ENCODE measurements at places on chromosomes 11 and 22.

GRCh38 chr11:74024261-74025029 is 15.6 kb upstream of the UCP3 start:
- no peak for DNase-seq

GRCh38 chr22:40335358-40335757 is 10.9 kb upstream of the ADSL start:
- no peak for DNase-seq

DNA sequence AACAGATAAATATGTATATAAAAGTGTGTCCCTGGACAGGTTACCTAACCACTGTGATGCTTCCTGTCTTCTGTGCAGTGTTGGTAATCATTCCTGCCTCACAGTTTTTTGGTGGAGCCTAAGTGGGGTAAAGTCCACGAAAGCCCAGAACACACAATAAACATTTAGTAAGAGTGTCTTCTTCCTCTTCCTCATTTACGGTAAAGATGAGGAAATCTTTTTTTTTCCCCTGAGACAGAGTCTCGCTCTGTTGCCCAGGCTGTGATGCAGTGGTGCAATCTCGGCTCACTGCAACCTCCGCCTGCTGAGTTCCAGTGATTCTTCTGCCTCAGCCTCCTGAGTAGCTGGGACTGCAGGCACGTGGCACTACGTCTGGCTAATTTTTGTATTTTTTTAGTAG is 117.1 kb downstream of the LDLRAD3 start:
- DNase-seq = no peak

- DNase-seq = no peak
Measured at GRCh38 chr22:36684841-36685240, 18.7 kb downstream of the CACNG2 start.

GRCh38 chr11:67600324-67601029 is 6.3 kb upstream of the NDUFV1 start:
- DNase-seq = no peak

DNA sequence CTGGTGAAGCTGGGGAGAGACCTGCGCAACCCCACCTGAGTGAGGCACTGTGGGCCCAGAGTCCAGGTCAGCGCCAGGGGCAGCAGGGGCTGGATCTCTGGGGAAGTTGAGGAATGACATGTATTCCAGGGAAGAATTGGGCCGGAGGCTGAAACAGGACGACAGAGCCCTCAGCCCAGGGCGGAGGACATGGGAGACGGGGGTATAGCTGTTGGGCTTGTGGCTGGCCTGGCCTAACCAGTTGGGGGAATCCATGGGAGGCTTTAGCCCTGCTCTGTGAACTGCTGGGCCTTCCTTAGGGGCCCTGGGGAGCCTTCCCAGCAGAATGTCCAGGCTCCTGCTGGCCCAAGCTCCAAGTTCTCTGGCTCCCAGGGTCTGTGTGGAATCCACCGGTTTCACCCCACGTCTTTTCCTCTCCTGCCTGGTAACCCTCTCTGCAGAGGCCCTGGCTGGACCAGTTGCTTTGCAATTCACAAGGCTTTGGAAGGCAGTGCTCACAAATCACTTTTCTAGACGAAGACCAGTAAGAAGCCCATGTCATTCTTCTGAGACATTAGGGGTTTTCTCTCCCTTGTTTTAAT is 50.4 kb upstream of the KCNQ1OT1 start:
- DNase-seq = no peak

DNA sequence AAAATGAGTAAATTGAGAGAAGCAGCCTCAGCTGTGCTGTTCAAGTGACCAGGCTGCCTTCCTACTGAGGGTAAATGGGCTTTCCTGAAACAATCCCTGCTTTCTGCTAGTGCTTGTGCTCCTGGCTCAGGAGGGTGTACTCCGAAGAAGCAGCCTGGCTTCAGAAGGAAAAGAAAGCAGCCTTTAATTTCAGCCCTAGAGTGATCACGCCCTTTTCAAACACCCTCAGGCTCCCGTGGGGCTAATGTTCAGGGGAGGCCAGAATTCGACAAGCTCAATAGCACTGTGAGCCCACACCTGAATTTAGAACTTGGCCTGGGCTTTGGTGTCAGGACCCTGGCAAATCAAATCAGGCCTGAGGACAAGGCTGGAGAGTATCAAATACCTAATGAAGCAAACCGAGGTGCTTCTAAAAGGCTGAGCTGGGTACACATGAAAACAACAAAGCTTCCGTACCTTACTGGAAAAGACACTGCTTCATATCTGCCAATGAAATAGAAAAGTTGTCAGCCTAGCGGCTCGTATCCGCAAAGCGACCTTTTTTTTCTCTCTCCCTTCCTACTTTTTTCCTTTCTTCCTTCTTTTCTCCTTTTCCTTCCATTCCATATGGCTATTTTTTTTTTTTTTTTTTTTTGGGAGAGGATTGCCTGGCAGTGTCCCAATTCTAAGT is 387.8 kb downstream of the SOX6 start:
- DNase-seq = no peak

DNA sequence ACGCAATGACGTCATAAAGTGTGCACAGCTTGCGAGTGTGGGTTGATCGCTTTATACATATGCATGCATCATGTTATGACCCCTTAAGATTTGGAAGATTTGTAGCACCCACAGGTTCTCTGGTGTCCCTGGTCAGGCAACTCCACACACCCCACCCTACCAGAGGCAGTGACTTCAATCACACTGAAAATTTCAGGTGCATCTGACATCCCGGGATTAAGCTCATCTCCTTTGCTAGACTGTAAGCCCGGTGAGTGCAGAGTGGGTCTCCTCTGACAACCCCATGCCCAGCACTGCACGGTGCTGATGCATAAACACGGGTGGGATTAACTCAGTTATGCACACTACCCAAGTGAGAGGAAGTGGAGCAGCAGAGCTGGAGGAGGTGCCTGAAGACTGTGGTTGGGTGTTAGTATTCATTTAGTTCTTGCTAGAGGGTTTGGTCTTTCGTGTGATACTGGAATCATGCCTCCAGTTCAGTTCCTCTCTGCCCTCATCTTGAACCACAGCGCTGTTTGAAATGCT is 6.5 kb downstream of the ARSA start:
- no peak for DNase-seq

- DNase-seq = no peak
Measured at GRCh38 chr11:19437760-19438159, 197.0 kb upstream of the E2F8 start.

DNA sequence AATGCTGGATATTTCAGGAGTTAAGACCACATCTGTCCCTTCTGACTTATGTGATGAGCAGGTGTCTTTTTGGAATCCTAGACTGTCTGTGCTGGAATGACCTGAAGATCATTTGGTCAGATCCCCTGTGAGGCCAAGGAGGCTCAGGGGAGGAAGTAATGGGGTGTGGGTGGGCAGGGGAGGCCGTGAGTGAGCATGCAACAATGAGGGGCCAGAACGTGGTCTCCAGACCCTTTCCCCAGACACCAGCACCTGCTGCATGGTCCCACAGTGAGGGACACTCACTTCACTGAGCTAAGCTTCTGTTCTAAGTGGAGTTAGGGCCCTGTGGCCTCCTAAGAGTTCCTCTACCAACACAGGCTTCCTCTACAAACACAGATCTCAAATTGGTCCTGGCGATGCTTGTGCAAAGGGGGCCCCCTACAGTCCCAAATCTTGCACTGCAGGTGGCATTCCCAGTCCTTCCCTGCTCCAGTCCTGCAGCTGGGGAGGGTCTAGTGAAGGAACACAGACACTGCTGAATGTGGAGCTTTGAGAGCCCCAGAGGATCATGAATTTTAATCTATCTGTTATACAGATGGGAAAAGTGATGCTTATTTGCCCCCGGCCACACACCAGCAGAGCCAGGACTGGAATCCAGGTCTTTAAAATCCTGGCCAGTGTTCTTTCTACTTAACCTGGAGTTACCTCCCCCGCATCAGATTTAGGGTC is 7.4 kb downstream of the USP2 start:
- DNase-seq = no peak

DNA sequence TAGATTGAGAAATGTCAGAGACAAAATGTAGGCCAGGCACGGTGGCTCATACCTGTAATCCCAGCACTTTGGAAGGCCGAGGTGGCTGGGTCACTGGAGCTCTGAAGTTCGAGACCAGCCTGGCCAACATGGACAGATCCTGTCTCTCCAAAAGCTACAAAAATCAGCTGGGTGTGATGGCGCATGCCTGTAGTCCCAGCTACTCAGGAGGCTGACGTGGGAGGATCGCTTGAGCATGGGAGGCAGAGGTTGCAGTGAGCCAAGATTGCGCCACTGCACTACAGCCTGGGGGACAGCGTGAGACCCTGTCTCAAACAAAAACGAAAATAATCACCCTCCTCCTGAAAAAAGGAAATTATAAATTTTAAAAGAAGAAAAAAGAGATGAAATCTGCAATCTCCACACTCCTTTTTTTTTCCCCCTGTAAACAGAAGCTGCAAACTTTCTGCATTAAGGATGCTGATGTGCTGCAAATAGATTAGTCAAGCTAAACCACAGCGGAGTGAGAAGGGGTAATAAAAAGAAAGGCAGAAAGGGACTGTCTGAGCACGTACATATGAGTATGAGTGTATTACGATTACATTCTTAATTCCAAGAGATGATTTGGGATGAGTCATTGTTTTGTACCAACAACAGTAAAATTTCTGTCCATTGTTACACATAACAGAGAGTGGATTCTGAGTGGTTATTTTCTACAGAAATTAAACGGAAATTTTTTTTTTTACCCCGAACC is 87.3 kb downstream of the SIK3 start:
- DNase-seq = no peak

DNA sequence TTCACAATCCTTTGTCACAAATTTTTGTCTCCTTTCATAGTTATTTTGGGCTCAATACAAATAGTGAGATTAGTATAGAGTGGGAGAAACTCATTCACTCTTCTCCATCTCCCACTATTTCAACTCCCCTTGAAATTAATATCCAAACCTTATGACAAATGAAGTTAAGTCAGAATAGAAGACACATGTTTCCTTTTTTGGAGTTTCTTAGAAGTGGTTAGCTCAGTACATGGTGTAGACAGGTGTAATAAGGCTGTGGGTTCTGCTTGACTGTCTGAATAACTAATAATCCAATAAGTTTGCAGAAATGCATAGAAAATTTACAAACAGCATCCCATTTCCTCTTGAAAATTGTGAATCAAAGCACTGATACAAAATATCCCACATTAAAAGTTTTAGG is 10.8 kb upstream of the HSPA8 start:
- DNase-seq = no peak

DNA sequence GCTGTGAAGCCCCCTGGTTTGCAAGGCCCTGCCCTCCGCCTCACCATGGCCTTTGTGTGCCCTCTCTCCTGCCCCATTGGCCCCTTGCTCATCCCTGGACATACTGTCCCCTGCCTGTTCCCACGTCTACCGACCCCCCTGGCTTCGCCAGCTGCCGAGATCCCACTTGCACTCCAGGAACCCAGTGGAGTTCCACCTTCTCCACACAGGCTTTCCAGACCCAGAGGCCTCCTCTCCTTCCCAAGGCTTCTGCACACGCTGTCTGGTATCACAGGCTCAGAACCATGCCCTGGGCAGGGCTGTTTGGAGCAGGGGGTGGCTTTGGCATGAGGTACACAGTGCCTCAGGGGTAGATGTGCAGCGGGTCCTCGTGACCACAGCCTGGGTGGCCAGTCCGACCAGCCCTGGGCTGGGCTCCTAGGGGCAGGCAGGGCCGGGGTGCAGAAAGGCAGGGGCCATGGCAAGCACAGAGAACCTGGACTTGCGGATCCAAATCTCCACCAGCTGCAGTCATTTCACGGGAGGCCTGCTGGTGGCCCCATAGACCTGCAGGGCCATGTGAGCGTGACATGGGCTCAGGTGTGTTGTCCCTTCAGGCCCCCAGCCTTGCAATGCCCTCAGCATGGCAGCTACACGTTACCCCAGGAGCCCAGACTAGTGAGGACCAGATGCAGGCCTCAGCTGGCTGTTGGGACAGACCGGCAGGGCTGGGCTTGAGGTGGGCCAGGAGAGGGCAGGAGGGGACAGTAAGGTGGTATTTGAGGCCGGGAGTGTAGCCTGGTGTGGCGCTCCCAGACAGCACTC is 9.5 kb downstream of the GRK2 start:
- DNase-seq = no peak

DNA sequence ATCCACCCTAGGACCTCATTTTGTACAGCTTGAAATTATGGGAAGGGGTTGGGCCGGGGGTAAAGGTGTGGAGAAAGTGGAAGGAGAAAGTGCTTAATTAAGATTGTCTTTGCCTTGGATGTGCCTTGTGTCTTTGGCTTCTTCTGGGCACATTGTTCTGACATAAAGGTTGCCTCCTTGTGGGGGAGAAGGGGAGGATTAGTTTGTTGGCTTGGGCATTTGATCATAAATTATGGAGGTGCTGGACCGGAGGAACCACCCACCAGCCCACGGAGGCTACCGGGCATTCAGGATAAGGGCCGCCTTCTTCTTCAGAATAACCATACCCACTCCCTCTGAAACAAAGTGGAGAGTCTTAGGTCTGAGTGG is 1.3 kb downstream of the PAFAH1B2 start:
- no peak for DNase-seq

DNA sequence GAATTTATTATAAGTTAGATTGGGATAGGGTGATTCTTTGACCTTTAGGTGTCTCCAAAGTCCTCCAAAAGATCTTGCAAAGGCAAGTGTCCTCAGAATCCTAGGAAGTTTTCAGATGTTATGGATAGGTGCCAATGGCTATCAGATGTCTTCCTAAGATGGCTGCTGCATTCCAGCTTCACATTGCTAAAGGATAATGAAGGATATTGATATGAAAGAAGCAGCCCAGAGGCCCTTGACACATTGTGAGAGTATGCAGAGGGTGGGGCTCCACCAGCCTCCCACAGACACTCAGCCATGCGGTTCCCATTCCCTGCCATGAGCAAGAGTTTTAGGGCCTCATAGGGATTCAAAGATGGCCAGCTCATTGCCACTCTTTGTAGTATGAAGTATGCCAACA is 22.3 kb upstream of the GLYATL2 start:
- DNase-seq = no peak
